ENCODE measurements at places on chromosomes 7 and 10.

- no peak for DNase-seq
These were observed 384 bp upstream of the TMEM229A start for GRCh38 chr7:124033095-124033806.

DNA sequence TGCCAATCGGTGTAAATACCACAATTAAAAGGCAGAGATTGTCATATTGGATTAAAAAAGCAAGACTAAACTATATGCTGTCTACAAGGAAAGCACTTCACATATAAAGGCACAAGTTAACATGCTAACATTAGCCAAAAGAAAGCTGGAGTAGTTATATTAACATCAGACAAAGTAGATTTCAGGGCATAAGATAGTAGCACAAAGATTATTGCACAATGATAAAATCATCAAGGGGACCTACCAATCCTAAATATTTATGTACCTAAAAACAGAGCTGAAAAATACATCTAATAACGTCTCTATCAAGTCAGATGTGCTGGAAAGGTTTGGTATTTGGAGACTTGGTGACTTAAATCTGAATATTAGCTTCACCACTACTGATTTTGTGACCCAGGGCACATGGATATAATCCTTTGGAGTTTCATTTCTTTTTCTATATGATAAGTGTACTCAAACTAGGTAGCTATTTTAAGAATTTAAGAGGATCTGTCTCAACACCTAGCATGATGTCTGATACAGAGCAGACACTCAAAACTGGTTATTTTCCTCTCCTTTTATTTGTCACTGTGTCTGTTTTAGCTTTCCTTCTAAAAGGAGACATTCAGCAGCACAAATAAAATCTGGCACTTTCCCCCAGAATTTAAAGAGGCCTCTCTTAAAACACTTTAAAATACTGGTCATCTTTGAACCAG lies 156.5 kb downstream of the DOCK4 start:
- no peak for DNase-seq

GRCh38 chr7:107046491-107047259 lies 2.2 kb downstream of the PRKAR2B start:
- no peak for DNase-seq

DNA sequence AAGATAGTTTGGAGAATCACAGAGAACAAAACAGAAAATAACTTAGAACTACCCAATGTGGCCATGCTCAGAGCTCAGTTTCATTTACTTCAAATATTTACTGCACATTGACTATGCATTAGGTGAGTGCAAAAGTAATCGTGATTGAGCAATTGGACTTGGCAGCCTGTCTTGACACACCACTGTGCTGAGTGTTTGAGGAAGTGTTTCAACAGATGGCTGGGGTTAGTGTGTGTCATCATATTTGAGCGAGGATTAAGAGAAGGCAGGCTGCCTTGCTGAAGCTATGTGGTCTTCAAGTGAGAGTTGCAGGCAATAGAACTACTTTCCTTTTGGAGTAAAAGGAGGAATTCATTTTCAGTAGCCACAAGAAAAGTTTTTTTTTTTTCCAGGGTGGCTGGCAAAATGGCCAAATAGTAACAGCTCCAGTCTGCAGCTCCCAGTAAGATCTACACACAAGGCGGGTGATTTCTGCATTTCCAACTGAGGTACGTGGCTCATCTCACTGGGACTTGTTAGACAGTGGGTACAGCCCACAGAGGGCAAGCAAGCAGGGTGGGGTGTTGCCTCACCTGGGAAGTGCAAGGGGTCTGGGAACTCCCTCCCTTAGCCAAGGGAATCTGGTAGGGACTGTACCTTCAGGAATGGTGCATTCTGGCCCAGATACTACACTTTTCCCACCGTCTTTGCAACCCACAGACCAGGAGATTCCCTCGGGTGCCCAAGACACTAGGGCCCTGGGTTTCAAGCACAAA lies 37.6 kb downstream of the AKR1C4 start:
- DNase-seq: no peak

DNA sequence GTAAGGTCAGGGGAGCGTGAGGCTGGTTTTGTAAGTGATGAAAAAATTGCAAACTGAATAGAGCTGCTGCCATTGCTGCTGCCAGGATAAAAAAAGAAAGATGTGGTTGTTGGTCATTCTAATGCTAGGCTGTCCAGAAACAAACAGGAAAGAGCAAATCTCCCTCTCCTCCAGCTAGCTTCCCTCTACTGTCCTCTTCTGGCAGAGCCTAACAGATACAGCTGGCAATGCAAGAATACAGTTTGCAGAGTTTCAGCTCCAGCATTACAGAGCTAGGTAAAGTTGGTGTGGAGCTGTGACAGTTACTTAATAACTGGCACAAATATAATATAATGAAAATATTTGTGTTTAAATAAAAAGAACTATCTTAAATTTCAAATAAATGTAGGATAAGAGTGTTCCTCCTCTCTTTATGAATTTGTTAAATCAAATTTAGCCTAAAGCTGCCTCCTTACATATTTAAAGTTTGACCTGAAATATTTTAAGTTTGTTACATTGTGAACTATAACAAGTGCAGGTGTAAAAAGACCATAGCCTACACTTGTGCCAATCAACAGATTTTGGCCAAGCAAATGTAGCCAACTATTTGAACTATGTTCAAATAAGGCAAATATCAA lies 407.7 kb downstream of the SH2D4B start:
- DNase-seq: no peak

- DNase-seq: no peak
These were observed 94.8 kb upstream of the PPIF start for GRCh38 chr10:79252450-79252849.

GRCh38 chr10:122407375-122408125 lies 33.0 kb downstream of the PLEKHA1 start:
- no peak for DNase-seq

DNA sequence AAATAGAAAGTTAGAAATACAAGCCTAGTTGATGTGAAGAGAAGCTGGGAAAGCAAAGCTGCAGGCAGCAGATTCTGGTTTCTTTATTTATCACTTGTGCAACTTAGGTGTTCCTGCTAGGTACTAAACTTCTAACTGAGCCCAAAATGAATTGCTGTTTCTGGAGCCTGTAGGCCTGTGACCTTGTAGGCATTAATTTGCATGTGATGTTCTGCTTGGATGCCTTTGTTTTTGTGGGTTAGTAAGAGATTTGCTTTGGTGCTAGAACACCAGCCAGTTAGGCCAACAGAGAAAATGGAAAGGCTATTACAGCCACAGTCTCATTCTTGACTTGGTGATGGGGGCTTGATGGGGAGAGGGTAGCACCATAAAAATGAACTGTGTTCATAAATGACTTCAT lies 370.7 kb downstream of the PPP1R3A start:
- DNase-seq: no peak

DNA sequence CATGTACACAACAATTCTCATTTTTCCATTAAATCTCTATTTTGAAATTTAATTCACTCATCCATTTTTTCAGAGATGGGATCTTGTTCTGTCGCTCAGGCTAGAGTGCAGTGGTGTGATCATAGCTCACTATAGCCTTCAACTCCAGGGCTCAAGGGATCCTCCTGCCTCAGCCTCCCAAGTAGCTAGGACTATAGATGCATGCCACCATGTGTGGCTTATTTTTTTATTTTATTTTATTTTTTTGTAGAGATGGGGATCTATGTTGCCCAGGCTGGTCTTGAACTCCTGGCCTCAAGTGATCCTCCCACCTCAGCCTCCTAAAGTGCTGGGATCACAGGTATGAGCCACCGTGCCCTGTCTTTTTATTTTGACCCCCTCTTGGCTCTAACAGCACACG lies 203.8 kb upstream of the KLF14 start:
- DNase-seq: no peak

DNA sequence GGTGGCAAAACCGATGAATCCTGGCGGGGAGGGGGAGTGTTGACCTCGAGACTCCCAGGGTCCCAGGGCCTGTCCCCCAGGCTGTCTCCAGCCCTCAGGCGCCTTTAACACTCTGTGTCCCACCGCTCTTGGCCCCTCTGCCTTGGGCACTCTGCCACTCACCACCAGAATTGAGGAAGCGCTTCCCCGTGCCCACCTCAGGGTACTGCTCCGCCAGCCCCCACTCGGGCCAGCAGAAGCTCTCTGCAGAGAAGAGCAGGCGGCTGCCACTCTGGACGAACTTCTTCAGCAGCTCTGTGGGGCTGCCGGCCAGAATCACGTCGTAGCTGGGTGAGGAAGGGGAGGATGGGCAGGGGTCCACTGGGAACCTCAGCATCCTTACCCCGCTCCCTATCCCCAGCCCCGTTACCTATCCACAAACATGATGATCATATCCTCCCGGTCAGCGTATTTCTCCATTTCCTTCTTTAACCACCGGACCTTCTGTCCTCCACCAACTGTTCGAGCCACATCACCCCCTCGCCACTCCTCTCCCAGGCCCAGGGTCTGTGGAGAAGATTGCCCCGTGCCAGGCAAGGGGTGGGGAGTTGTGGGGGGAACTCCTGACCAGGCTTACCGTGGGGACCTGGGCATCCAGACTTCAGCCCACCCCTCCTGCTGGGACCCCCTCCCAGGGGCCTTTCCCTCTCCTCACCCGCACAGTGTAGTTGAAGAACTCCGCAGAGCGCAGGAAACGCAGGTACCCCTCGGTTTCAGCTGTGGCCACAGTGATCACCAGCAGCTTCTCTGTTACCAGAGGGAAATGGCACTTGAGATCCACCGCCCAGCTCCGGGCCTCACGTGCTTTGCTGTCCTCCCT lies 1.2 kb downstream of the PLOD3 start:
- DNase-seq: no peak

DNA sequence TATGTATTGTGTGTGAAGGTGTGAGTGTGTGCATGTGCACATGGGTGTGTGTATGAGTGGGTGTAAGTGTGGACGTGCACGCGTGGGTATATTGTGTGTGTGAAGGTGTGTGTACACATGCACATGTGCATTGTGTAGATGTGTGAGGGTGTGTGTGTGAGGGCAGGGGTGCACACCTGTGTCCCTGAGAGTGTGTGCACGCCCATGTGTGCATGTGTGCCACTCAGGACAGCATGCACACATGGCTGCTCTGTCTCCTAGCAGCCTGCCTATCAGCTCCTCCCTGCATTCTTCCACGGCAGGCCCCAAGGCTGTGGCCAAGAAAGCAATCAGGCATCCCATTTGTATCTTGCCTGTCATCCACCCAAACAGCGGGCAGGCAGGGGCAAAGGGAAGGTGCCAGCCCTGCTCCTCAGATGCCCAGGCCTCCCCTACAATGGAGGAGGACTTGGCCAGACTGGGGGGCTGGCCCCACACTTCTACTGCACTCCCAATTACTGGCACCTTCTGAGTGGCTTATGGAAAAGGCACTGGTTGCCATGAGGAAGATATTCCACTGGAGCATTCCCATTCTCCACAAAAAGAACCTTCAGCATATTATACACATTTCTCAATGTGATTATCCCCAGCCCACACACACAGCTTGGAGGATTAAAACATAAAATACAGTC lies 380.4 kb upstream of the ZMIZ1 start:
- DNase-seq: no peak

- DNase-seq: no peak
These were observed 9.9 kb upstream of the DOCK1 start for GRCh38 chr10:126895214-126895781.

- no peak for DNase-seq
These were observed 14.0 kb upstream of the INSIG1 start for GRCh38 chr7:155283565-155284194.

GRCh38 chr10:106033065-106033464 lies 1131.4 kb downstream of the SORCS1 start:
- no peak for DNase-seq

DNA sequence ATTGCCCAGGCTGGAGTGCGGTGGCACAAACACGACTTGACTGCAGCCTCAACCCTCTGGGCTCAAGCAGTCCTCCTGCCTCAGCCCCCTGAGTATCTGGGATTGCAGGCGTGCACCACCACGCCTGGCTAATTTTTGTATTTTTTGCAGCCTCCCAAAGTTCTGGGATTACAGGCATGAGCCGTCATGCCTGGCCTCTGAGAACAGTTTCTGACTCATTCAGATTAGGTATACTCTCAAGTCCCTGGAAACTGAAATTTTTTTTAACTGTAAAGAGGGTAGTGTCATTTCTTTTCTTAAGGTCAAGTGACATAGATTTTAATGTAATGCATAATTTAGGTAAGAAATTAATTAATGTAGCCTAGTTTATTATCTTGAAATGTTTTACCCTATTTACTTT lies 104.7 kb downstream of the SEPTIN7 start:
- no peak for DNase-seq

DNA sequence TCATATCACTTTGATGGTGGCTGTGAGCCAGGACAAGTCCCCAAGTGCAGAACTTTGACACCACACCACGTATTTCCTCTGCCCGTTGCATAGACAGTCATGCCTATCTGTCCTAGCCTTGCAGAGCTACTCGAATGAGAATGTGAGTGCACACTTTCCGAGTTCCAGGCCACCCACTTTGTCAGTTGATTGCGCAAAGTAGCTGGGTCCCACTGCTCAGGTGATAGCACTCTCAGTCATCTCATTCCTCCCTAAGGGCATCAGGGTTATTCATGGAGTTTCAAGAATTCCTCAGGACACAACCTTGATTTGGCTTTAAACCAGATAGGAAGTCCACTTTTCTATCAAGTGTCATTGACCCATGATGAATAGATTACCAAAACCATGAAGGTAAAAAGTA lies 19.3 kb downstream of the LSM5 start:
- DNase-seq: no peak

DNA sequence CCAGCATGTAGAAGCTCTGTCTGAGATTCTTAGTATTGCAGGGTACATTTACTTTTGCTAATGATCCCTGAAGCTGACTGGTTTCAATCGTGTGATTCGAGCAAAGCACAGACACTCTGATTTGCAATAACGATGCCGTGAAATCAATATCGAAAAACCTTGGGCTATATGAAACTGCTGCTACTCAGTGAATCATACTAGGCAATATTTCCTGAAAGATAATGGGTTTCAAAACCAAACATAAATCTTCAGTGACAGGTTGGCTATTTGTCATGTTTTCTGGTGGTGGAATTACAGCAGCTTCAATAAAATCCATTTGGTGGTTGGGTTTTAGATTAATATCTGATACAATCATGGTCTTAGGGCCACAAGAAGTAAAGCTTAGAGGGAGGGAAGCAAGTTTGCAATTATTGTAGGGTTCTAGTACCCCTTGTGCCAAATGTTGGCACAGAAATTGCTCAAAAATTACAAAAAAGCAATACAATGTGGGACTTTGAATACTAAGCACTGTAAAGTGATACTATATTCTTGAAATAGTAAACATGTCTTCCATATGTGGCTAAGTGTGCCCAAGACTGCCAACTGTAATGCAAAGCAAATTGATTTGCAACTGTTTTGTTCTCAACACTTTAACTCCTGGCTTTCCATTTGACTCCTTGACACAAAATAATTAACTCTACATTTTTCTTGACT lies 112.4 kb upstream of the JAZF1 start:
- DNase-seq: no peak

Data from erythroblast (primary cell).